ENCODE measurements at places on chromosomes 2 and 18.

GRCh38 chr2:161604901-161605300 lies 19.3 kb upstream of the SLC4A10 start:
- DNase-seq: no peak

DNA sequence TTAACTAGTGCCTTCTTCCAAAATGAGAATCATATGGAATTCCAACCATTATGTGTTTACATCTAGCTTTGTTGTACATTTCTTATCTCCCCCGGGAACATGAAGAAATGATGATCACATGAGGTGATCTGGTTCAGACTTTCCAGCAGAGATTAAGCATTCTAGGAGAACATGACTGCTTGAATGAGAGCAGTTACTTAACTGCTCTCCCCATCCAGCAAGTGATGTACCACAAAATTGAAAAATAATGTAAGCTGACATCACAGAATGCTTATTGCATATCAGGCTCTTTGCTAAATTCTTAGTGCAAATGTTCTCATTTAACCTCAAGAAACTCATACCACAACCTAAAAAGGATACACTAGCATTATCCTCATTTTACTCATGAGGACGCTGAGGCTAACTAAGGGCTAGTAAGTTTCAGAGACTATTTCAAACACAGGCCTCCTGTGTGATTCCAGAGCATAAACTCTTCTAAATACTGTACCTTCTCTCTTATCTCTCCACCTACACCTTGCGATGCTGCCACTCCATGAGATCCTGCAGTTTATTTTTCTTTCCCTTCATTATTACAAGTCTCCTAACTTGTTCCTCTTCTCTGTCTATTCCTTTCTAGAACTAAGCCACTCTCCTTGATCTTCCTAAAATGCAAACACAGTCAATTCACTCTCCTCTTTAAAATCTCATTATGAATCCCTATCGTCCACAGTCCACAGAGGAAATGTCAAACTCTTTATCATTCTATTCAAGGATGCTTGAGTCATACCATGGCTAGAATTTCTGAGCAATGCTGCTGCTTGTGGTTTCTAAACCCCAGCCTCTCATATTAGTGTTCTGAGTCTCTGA lies 1224.8 kb upstream of the ZEB2 start:
- DNase-seq: no peak

DNA sequence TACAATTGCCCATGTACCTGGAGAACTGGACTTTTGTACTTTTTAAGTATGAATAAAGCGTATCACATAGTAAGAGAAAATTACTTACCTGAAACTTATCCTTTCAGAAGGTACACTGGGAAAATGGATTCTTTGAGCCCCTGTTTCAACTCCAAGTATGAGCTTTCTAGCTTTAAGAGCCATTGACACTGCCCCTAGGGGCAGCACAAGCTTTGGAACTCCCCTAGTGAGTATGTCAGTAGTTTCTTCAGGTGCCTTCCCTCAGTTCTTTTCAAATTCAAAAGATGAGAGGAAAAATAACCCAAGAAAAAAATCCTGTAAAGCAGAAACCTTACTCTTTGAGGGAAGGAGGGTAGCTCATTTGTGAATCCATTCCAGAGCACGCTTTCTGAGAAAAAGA lies 124.1 kb downstream of the MEMO1 start:
- DNase-seq: no peak

GRCh38 chr2:239507576-239508258 lies 106.9 kb upstream of the HDAC4 start:
- DNase-seq: no peak

DNA sequence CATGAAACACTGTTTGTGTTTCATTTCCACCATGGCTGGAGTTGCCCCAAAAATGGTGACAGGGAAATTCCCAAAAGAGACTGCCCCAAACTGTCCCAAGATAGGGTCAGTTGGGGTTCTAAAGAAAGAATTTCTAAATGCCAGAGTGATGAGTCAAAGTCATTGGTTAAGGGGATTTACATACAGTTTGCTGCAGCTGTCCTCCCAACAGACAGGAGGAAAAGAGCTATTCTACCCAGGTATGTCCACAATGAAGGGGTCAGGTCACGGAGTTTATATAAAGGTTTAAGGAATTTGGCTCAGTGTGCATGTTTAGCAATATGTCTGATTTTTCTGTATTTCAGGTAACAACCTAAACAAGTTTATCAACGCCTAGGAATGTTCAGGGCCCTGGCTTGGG lies 344.1 kb downstream of the TDRD15 start:
- DNase-seq: no peak

DNA sequence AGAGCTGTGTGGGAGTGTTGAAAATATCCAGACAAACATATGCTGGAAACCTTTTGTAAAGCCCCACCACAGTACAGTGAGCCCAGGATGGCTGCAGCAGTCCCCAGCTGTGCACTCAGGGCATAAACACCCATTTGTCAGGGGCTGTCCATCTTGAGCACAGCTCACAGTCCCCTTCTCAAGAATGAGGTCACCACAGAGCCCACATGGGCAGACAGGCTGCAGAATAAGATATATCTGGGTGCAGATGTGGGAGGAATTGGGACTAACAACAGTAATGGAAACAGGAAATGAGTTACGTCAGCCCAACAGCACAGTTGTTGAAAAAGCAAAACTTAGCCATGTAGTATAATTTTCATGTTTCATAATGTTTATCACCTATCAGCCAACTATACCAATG lies 219.6 kb downstream of the ETAA1 start:
- DNase-seq: no peak

DNA sequence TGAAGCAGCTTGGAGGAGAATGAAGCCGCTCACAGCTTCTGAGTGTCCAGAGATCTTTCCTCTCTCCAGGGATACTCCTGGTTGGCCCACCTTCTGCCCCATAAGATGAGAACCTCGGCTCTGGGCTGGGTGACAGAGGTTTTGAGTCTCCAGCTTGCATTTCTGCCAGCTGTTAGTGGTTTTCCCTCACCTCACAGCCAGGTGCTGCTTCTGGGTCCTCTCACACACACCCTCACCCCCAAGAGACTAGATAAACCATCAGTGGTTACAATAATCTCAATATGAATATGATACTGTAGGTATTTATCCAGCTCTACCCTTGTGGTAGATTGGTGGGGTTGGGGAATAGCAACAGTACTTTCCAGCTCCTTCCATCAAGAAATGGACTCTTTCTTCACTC lies 161.7 kb upstream of the SIX3 start:
- DNase-seq: no peak

GRCh38 chr2:207352978-207353671 lies 176.6 kb upstream of the CREB1 start:
- no peak for DNase-seq

DNA sequence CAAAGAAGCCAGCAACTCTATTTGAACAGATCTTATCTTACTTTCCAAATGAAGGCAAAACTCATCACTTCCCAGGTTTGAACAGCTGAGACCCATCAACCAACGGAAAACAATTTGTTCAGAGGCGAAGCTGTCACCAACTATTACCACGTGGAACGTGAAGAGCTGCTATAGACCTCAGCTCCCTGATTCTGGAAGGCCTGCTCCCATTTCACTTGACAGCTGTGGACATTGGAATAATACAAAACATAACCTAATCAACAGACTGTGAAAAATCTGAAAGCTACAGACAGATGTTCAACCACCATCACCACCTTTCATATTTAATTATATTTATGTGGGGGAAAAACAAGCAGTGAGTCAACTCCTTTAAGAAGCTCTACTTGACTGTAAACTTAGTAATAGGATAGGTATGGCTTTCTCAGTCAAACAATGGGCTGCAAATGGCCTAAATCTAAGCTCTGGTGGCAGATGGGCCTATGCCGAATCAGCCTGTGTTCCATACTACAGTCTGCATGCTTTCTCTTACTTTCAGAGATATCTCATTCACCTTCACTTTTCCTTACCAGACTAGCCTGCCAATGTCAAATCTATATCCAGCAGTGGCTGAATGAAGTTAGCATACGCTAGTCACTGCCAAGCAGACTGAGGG lies 896.4 kb downstream of the TDRD15 start:
- no peak for DNase-seq

DNA sequence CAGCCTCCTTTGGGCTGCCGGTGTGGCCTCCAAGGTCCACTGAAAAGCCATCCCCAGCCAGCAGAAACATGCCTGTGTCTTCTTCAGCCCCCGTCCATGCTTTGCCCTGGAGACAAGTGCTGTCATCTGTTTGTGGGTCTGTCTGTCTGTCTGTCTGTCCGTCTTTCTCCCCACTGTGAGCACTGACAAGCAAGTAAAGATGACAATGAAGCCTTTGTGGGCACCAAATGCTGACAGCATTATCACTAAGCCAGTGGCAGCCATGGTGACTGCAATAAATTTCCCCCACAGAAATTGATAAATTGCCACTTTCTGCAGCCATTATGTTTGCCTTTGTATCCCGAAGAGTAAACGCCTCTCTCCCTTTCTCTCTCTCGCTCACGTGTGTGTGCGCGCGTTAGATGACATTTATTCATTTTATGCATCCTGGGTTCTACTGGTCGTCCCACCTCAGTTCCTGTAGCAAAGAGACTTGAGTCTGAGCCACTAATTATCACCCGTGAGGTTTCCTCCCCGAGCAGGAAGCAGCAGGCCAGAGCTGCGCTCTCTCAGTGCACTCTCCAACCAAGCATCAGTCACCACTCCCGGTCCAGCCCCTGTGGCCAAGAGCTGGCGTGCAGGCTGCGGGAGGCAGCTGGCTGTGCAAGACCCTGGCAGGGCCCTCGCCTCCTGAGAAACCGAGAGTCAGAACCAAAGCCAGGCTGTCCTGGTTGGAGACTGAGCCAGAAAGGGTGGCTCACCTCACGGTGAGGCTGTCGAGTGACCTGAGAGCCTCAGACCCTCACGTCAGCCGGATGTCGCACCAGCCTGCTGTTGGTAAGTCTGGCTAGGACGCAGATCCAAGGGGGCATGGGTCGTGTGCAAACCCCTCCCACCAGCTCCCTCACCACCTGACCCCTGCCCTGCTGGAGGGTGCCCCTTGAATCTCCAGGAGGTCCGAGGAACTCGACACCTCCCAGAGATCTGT lies 6.9 kb downstream of the STEAP3 start:
- no peak for DNase-seq

GRCh38 chr2:175030380-175031271 lies 25.4 kb upstream of the CHN1 start:
- no peak for DNase-seq

- no peak for DNase-seq
These were observed 57.4 kb downstream of the RAB31 start for GRCh38 chr18:9765501-9765900.

DNA sequence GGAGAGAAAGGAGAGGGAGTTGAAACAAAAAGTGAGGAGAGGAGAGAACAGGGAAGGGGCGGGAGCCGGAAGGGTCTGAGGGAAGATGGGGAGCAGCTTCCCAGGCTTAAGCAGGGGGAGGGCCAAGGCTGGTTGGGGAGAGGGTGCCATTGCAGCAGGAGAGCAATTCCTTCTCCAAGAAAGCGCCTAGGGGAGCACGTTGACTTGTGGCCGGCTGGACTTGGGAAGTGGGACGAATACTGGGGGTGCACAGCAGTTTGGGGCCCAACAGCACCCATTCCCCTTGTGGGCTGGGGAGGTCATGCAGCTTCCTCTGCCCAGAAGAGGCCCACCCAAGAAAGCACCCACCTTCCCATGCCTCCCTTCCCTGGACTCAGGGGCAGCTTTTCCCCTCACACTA lies 9.6 kb downstream of the SIX3 start:
- no peak for DNase-seq

All from natural killer cell treated with Interleukin-12 subunit alpha and Interleukin-12 subunit beta and Interleukin-15 and Interleukin-18, amount 100 ng/mL, for 72 hours (primary cell).